ENCODE measurements at places on chromosomes 7 and 10.

DNA sequence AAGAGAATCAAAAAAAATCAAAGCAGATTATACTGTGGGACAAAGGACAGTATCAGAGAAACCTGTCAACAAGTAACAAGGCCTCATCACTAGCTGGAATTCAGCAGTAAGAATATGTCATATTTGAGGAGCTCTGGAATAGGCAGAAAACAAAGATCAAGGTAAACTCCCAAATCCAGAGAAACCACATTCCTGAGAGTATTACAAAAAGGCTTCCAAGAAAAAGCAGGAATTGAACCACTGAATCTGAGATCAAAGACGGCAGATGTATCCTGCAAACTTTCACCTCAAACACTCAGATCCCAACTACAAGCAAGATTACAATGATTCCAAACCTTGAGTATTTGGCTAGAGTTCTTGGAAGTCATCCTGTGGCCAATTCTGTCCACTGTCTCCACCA lies 16.3 kb downstream of the TPK1 start:
- DNase-seq = no peak

GRCh38 chr10:132389433-132390169 lies 7.4 kb upstream of the PWWP2B start:
- no peak for DNase-seq

GRCh38 chr10:128972036-128972405 lies 495.0 kb upstream of the MGMT start:
- DNase-seq = no peak

DNA sequence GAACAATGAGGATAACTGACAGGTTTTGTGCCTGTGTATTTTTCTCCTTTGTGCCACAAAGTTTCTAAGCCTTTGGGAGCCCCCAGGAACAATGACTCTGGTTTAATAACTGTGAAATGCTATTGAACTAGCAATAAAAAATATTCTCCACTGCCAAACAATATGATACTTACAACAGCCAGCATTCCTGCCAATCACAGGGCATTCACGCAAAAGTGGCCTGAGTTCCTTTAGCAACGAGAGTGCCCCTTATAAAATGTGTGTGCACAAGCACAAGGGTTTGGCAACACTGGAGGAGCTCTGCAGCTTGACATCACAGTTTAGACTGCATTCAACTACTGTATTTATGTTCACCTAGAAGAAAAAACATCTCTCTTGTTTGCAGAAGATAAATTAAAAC lies 412.9 kb upstream of the NFE2L3 start:
- DNase-seq = no peak

DNA sequence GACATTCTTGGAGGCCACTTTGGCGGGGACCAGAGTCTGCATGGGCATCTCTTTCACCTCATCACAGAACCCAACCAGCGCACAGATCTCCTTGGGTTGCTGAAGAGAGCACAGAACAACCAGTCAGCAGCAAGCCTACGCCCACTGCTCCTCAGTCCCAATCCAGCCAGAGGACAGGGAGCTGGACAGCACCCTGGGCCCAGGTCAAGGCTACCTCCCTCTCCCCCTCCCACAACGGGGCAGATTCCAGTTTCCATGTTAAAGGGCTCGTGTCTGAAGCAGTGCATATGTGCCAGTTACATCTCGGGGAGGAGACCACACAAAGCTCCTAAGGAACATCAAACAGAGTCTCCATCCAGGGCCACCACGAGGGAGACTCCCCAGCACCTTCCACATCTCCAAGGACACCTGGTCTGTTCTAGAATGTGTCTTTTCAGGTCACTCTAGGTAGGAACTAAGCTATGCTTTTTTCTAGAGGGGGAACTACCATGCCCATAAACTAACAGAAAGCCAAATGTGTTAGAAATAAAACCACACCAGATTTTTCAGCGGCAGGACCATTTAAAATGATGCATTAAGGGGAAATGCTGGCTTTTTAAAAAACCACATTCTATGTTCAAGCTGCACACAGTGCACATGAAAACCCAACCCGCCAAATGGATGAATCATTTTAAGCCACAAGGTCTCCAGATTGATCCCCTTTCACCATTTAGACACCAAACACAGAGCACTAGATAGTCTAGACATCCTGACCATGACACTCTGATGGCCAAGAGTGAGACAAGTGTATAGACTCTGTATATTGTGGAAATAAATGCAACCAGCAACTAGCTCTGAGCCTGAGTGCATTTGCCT lies 28.9 kb downstream of the PSAP start:
- DNase-seq = peak; percentile 55

DNA sequence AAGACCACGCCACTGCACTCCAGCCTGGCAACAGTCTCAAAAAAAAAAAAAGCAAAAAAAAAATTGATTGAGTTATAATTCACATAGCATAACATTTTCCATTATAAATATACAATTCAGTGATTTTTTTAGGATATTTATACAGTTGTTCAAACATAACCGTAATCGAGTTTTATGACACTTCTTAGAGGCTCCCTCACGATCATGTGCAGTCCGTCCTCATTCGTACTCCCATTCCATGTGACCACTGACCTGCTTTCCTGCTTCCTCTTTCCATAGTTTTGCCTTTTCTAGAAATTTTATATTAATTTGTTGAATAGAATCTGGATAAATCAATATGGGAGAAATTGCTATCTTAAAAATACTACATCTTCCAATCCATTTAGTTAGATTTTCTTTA lies 45.7 kb downstream of the VTI1A start:
- DNase-seq = no peak

DNA sequence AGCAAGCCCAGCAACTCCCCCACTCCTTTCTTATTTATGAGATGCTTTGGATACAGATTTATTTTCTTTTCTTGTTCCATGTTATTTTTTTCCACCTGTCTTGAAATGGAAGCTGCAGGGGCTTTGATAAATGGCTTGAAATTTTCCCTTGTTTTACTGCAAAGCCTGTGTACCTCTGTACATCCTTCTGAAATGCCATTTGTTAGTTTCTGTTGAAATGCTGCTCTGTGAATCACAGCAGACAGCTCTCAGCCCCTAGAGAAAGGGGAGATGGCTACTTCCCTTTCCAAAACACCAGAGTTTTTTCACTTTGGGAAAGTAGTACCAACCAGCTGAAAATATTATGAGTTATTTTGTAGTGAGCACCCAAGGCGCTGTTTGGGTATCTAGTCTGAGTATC lies 304.2 kb downstream of the ELMO1 start:
- DNase-seq = no peak

GRCh38 chr7:2509298-2509906 lies 10.2 kb upstream of the LFNG start:
- DNase-seq = no peak

GRCh38 chr7:113912876-113913275 lies 5.9 kb downstream of the PPP1R3A start:
- no peak for DNase-seq

GRCh38 chr7:100705320-100705752 lies 585 bp upstream of the POP7 start:
- peak; percentile 71 for DNase-seq

DNA sequence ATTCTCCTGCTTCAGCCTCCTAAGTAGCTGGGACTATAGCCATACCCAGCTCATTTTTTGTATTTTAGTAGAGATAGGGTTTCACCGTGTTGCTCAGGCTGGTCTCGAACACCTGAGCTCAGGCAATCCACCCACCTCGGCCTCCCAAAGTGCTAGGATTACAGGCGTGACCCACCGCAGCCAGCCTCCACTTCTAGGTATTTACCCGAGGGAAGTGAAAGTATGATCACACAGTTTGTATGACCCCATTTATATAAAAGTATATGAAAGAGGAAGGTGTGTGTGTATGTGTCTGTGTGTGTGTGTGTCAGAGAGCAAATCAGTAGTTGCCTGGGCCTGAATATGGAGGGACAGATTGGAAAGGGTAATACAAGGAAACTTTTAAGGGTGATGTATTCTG lies 2.0 kb upstream of the PURB start:
- DNase-seq = no peak

GRCh38 chr7:17123020-17123419 lies 175.4 kb upstream of the AHR start:
- DNase-seq = peak; percentile 95

DNA sequence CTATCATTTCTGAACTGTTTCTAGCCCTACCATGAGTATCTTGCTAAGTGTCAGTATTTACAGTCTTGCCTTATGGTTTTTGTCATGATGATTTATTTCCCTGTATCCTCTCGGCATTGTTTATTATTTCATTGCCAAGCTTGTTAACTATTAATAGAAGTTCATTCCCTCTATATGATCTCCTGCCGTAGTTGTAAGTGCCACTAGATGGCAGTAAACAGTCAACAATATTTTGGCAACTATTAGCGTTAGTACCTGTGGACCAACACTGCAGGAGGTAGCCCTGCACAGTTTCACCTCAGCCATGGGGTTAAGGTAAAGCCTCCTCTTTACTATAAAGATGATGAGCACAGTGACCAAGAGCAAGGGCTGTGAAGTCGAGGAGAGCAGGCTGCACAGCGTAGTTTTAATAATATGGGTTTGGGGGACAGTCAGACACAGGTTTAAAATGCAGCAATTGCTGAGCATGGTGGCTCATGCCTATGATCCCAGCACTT lies 26.1 kb upstream of the CCNJ start:
- peak; percentile 65 for DNase-seq

DNA sequence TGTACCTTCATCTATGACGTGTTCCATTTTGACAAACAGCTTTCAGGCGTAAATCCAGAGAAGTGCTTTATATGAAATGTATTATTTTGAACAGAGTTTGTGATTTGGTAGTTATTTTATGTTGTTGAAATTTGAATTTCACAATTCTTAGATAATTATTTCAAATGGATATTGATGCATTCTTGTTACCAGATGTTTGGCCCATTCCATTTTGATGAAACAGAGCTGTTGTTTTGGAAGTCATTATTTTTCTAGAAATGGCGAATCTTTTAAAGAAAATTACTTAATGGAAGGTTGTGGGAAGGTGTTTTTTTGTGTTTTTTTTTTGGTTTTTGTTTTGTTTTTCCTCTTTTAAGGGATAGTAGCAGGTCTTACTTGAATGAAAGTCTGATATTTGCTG lies 2.4 kb downstream of the OTUD1 start:
- no peak for DNase-seq

GRCh38 chr7:148697256-148698006 lies 1.3 kb upstream of the CUL1 start:
- DNase-seq = peak; percentile 72

GRCh38 chr7:46781901-46782439 lies 799.9 kb downstream of the TNS3 start:
- peak; percentile 59 for DNase-seq

DNA sequence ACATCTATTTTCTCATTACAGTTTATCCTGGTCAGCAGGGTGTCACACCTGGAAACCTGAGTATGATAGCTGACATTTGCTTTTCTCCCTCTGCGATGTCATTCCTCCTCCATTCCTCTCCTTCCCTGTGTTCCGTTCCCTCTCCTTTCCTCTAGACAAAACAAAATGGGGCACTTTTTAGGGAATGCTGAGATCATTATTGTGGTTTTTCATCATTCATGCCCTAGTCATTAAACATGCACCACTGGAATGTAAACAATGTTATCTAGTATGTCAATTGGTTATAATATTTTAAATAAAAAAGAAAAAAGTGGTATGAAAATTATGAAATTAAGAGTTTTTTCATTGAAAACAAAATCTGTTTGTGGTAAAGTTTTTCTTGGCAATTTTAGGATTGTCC lies 132.6 kb downstream of the MAPK8 start:
- peak; percentile 80 for DNase-seq

DNA sequence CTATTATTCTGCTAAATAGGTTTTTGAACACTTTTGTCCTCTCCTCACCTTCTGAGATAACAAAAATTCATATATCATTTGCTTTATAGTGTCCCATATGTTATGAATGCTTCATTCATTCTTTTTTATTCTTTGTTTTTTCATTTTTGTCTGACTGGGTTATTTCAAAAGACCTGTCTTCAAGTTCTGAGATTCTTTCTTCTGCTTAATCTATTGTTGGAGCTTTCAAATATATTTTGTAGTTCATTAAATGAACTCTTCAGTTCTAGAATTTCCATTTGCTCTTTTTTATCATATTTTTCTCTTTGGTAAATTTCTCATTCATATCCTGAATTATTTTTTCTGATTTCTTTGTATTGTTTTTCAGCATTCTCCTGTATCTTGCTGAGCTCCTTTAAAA lies 53.1 kb upstream of the SCIN start:
- DNase-seq = no peak

DNA sequence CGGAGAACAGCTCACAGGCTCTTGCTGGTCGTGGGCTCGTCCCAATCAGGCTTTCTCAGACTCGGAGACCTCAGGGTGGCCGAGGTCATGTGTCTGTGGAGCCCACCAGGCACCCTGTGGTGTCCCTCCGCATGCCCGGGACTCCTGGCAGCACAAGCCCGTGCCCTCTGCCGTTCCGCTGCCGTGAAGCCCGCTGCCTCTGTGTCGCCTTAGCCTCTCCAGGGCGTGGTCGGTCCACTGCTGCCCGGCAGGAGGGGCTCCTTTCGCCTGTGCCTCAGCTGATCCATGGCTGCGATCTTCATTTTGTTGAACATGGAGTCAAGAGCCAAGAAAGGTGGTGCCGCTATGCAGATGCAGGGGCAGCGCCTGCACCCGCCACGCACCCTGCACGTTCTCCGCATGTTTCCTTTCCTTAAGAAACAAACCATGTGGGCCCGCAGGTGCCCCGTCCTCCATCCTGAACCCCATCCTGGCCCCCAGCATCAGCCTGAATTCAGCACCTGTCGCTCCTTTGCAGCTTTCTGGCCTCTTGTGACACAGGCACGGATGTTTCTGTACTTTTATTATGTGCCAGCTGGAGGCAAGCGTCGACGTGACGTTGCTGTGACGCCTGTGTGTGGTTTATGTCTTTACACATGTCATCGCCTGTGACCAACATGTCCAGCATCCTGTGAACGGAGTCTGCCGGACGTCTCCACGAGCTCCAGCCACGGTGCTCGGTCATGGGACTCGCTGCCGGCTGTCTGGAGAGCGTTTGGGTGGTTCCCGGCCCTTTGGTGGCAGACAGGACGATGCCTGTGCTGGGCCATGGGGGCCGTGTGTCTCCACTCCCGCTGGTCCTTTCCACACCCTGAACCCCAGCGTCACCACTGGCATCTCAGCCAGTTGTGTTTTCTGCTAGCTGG lies 69.9 kb downstream of the NKX6-2 start:
- no peak for DNase-seq

- DNase-seq = no peak
Observed at GRCh38 chr10:110670335-110670734, 26.2 kb downstream of the RBM20 start.

DNA sequence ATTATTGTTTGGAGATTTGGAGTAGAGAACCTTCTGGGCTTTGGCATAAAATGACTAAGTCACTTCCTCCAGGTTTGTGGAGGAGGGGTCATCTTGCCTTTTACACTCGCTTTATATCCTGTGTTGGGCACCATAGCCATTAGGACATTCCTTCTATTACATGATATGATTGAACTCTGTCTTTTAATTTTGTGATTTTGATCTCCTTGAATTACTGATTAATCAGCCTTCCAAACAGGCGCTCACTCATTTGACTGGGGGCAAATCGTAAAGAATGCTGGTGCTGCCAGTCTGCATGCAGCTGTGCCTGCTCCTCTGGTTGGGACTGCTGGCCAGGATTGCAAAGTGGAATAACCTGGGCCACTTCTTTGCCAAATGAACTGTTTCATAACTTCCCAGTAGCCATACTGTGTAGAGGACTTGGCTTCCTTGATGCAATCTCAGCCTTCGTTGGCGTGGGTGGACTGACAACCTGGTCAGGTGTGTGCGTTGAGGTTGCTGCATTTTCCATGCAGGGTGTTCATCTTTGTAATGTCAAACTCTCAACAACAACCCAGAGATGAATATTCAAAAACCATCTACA lies 65.9 kb upstream of the RAB11FIP2 start:
- DNase-seq = no peak

- no peak for DNase-seq
Observed at GRCh38 chr10:120606051-120606764, 149.2 kb downstream of the PLPP4 start.

All from EH (cell line).